Renal cortical epithelial cell (primary cell): ENCODE measurements at places on chromosomes 2 and 18. TPM values are rescaled to one million over a fixed set of nuclear protein-coding genes. Genes with fewer than 3 reads are reported as not detected.

The SNED1 gene
- total RNA-seq = 1.6 and 4.2 TPM in 2 replicates

The DNAH7 gene
- 1.0 and 7.9 TPM in 2 replicates for total RNA-seq

The RGPD4 gene
- total RNA-seq = under 0.01 TPM in 1 of 2 replicates, not detected in the other

The AQP4 gene
- total RNA-seq = 2.1 and 2.6 TPM in 2 replicates

The GKN1 gene
- not detected in 2 replicates for total RNA-seq

The NYAP2 gene
- not detected in 2 replicates for total RNA-seq

The SERPINB4 gene
- 0.17 and 0.35 TPM in 2 replicates for total RNA-seq

DNA sequence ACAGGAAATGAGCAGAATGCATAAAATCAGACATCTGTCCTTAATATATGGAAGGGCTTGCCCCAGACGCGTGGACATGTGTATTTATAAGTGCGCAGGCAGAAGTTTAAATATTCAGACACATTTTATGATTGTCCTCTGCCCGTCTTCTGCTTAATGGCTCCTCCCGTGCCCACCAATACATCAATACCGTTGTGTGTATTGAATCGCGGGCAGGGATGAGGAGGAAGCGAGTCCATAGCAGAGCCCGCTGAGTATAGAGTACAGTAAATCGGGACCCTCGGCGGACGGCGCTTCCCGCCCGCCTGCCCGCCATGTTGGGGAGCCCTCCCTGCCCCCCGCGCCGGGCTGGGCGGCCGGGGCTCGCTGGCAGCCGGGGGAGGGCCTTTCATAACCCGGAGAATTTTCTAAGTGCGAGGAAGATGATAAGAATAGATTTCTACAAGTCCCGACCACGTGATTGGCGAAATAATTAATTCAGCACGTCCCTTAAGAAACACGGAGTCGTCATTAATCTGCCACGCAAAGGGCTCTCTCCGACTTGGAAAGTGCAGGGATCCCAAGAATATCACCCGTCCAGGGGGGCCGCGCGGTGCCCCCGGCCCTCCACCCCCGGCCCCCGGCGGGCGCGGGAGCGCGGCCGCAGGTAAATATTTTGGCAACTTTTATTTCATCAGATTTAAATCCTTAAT lies at the start of gene HOXD3:
HOXD3 (plus strand) TSS at position 501 of the 692 bp plus-strand sequence. CDS start 11,808 bp downstream, outside the sequence.
- no peak for DNase-seq

GRCh38 chr18:9506046-9506792 lies 30.9 kb downstream of the RALBP1 start:
- DNase-seq = peak; percentile 33

DNA sequence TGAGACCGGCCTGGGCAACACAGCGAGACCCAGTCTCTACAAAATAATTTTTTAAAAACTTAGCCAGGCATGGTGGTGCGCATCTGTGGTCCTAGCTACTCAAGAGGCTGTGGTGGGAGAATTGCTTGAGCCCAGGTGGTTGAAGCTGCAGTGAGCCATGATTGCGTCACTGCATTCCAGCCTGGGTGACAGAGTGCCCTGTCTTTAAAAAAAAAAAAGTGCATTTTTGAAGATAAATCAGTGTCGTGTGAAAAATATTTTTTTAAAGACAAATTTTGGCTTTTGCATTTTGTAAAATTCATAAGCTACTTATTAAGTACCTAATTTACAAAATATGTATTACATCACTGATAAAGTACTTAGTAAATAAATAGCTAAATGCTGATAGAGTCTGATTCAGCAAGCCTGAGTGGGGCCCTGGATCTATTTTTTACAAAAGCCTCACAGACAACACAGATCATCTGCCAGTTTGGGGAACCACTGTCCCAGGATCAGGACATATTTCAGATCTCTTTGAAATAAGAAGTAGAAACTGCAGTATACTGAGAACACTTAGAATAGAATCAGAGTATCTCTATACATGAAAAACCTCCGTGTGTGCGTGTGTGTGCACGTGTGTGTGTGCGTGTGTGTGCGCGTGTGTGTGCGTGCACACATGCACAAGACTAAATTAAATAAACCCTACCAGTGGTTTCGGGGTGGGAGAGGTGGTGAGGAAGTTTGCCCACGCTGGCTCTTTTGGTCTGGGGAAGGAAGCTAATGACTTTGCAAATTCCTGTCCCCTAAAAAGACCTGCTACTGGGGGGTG lies 61.6 kb downstream of the AAK1 start:
- peak; percentile 77 for DNase-seq

DNA sequence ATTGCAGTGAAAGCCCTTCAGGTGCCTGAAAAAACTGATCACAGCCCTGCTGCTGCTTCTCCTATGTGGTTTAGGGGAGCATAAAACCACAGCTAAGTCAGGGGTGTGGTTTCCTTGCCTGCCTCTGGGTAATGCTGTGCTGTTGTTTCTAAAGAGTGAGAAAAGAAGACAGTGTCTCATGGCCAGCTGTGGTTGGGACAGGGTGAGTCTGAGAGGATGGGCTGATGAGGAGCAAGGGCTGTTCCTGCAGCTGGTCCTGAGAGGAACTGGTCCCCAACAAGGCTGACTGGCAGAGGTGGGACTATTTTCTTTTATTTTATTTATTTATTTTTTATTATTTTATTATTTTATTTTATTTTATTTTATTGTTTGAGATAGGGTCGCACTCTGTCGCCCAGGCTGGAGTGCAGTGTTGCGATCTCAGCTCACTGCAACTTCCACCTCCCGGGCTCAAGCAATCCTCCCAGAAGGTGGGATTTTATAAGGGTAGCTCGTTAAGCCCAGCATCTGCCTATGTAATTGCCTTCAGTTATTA lies 236.7 kb downstream of the FHOD3 start:
- no peak for DNase-seq

- DNase-seq = peak; percentile 3
Observed at GRCh38 chr2:77629539-77629938, 107.4 kb upstream of the LRRTM4 start.

- no peak for DNase-seq
Observed at GRCh38 chr2:207091176-207091575, 74.6 kb downstream of the KLF7 start.

DNA sequence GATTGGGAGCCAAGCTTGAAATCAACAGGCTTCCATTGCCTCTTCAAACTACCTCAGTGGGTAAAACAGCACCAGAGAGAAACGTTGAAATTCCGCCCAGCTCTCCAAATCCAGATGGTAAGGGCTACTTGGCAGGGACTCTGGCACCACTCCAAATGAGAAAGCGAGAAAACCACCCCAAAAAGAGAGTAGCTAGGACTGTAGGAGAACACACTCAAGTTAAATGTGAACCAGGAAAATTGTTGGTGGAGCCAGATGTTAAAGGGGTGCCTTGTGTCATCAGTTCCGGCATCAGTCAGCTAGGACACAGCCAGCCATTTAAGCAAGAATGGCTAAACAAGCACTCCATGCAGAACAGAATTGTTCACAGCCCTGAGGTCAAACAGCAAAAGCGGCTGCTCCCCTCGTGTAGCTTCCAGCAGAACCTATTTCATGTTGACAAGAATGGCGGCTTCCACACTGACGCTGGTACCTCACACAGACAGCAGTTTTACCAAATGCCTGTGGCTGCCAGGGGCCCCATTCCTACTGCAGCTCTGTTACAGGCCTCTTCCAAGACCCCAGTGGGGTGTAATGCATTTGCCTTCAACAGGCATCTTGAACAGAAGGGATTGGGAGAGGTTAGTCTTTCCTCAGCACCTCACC lies 167.3 kb downstream of the ASXL3 start:
- no peak for DNase-seq

DNA sequence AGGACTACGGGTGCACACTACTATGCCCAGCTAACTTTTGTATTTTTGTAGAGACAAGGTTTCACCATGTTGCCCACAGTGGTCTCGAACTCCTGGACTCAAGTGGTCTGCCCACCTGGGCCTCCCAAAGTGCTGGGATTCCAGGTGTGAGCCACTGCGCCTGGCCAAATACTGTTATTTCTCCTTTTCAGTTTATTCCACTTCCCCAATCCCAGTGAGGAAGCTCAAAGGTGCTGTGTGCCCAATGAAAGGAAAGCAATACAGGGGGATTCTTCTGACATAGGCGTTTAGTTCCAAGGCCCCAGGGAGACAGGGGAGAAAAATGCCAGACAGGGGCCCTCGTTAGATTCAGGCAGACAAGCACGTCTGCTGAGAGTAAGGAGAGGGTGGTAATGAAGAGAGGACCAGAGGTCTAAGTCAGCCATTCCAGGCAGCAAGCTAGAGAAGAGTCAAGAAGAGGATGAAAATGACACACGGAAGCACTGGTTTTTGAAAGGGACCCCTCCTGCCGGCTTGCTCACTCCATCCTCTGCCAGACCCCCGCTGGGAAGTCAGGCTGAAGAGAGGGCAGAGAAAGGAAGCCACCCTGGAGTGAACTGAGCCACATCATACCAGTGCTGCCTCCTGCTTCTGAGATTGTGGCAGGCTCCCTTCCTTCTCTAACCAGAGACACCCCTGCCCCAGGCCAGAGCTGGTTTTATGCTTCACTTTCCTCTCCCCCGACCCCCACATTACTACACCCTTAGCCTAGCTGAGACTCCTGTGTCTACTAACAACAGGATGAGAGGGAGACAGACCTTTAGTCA lies 6.7 kb downstream of the INO80C start:
- DNase-seq = no peak

DNA sequence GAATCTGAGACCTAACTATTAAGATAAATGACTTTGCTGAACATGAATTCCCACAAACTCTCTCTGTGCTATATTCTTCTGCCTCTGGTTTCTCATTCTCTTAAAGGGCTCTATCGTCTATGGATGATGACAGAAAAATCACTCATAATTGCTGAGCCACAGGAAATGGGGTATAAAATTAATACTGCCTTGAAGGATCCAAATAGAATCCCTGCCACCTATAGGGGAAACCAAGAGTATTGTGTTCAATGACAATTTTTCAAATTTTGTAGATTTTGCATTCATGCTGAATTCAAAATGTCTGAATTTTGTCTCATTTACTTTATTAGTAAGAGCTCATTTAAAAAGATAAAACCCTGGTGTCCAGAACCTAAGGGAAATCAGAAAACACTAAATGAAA lies 235.8 kb downstream of the RBM43 start:
- DNase-seq = no peak

GRCh38 chr2:12903272-12903671 lies 186.5 kb downstream of the TRIB2 start:
- DNase-seq = no peak
